ENCODE measurements at places on chromosomes 6 and 20.

DNA sequence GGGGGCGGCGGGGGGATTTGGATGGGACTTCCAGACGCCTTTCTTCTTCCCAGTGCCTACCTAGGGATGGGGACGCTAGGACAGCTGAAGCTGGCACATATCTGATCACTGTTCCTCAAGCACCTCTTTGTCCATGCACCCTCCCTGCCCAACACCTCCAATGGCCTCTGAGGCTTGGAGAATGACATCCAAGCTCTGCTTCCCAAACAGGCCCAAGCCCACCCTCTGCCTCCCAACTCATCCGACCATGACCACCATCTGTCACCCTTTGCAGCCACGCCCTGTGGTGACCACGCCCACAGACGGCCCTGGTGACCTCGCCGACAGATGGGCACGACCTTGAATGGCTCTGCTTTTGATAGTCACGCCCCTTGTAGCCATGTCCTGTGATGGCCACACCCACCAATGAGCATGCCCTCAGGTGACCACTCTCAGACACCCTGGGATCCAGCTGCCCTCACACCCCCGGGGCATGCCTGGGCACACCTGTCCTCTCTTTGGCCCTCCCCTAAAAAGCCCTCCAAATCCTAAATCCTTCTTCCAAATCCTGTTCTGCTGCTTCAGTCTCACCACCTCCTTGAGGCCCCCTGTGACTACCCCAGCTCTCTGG, 51.0 kb downstream of the SSR1 start:
- no peak for DNase-seq

DNA sequence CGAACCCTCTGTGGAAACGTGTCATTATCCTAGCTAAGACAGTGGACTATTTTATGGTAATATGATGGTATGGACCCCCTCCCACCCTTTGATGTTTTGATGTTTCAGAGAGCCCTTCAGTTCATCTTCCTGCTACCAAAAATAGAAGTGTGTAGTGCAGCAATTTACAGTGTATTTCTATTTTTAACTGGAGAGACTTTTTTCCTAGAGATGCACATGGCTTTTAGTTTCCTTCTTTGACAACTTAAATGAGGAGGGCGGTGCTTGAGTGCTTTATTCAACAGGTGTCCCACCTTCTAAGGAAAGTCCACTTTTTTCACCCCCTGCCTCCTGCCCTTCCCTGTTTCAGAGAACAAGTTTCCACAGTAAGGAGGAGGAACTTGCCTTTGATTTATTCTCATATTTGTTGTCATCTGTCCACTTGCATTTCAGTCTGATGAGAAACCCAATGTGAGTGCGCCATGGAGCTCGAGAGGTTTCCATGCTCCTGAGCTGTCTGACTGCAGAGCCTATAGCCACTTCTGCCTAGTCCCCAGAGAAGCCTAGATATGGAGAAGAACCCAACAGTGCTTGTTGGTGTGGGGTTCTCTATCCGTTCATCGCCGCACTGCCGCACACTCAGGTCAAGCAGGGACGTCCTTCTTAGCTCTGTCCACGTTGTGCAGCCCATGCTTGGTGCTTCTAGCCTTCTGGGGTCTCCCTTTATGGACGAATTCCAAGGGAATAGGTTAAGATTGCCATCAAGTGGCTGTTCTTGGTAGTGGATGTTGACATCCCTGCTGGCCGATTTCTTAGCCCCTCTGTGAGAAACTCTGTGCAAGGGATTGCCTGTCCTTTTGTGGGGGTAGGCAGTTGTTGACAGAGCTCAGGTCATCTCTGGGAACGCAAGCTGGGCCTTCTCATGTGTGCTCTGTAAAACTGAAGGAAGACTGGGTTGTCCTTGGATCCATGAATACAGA, 144.2 kb downstream of the JARID2 start:
- no peak for DNase-seq

DNA sequence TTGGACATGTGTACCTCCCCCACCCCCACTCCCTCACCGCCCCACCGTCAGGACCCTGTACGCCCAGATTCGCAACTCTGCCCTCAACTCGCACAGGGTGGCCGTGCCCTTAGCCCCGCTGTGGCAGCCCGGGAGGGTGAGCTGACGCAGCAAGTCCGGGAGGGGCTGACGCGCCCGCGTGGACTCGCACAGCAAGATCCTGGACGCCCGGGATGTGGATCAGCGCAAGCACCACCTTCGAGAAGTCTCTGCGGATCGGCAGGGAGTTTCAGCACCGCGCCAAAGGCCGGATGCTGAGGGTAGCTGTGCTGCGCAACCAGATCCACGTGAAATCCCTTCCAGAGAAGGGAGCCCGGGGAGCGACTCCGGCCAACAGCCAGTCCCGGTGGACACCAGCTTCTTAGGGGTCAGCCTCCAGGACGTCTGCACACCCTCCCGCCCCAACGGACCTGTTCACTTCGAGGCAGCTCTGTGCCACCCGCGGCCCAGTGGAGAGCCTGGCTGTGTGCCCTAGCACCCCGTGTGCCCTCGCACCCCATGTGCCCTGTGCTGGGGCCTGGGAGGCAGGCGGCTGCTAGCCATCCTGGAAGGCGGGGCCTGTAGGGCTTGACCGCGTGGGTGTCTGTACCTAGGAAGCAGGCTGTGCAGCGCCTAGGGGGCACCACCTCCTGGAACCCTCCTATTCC, 6.7 kb upstream of the GJA10 start:
- no peak for DNase-seq

GRCh38 chr6:46736906-46737305, 1.7 kb upstream of the PLA2G7 start:
- DNase-seq, result no peak

- DNase-seq, result no peak
Measured at GRCh38 chr6:121816906-121817540, 381.6 kb downstream of the GJA1 start.

DNA sequence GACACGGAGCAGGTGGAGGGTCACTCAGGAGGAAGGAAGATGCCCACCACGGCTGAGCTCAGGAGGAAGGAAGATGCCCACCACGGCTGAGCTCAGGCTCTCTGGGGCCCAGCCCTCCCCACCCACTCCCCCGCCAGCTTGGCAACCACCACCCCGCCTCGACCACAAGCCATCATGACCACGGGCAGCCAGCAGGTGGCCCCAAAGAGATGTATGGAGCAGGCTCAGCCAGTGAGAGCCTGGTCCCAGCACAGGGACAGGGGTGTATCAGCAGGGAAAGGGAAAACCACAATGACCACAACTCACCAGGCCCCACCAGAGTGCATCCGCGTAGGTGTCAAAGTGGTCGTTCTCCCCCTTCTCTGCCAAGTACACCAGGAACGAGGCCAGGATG, 30.4 kb downstream of the KCNQ2 start:
- peak; percentile 17 for DNase-seq

GRCh38 chr6:13511913-13512717, 24.7 kb upstream of the GFOD1 start:
- no peak for DNase-seq

DNA sequence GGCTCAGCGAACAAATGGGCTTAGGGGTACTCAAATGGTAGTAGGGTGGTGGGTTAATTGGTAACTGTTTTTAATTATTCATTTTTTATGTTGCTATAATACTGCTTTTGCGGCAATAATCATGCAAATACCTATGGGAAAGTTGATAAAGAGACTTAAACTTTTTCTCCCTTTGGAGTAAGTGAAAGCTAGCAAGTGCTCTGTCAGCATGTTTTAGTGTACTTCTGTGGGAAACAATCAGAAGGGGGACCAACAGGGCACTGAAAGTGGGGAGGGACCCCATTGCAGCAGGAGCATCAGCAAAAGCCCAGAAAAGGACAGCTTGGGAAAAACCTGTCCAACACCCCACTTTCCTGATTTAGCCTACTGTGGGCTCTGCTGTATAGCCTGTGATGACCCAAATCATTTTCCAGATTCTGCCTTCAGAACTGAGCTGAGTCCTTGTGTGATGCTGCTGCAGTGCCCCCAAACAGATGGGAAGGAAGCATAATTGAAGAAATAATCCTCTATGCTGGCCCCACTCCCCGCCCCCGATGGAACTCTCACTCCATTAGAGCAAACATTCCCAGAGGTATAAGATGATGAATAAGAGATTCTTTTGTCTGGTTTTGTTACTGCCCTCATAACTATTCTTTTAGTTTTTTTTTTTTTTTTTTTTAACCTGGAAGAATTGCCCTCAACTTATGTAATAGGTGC, 322.8 kb downstream of the CD83 start:
- DNase-seq, result no peak

GRCh38 chr6:18748314-18748713, 361.2 kb downstream of the RNF144B start:
- no peak for DNase-seq

DNA sequence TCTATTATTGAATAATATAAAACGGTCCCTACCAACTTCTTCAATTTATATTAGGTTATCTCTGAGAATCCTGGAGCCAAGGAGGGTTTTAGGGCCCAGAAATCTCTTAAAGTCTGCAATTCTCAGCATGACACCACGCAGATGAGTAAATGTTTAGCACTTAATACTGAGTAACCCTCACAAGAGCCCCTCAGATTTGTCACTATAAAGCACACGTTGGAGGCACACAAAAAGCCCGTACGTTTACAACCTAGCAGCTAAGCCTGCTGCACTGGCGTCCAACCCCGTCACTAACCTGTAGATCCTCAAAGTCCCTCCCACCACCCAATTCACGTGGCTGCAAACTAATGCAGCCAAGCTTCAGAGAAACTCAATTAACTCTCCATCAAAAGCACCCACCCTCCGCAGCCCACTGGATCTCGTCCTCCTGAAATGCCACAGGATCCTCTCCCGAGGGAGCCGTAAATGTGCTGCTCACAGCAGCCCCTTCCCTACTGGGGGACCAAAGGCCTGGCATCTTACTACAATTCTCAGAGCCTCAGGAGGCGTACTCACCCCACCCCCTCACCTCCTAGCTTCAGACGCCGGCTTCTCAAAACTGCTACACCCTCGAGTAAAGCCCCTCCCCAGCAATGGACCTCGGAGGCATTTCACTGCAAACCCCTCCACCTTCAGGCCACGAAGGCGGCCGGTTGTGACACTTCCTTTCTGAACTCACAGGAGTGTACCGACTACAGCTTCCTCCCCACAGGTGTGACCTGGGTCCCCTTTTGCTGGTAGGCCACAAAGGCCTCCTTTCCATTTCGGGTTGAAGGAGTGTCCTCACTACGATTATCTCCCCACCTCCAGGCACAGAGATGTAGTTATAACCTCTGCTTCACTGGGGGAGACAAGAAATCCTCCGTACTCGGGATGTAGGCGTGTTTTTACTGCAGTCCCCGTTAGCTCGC, 909 bp downstream of the CPNE1 start:
- DNase-seq, result peak; percentile 50

DNA sequence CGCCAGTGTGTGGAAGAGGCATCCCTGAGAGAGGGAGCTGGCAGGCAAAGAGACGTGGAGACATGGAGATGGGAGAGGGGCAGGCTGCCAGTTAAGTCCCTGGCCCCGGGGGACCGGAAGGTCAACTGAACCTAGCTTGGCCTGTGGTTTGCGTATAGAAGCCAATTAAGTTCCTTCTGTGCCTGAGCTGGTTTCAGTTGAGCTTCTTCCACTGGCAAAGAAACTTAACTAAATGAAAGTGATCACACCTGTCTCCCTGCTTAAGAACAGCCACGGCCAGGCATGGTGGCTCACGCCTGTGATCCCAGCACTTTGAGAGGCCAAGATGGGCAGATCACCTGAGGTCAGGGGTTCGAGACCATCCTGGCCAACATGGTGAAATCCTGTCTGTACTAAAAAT, 26.7 kb upstream of the NNAT start:
- no peak for DNase-seq

- no peak for DNase-seq
Measured at GRCh38 chr6:126145351-126145750, 159.0 kb downstream of the TRMT11 start.

DNA sequence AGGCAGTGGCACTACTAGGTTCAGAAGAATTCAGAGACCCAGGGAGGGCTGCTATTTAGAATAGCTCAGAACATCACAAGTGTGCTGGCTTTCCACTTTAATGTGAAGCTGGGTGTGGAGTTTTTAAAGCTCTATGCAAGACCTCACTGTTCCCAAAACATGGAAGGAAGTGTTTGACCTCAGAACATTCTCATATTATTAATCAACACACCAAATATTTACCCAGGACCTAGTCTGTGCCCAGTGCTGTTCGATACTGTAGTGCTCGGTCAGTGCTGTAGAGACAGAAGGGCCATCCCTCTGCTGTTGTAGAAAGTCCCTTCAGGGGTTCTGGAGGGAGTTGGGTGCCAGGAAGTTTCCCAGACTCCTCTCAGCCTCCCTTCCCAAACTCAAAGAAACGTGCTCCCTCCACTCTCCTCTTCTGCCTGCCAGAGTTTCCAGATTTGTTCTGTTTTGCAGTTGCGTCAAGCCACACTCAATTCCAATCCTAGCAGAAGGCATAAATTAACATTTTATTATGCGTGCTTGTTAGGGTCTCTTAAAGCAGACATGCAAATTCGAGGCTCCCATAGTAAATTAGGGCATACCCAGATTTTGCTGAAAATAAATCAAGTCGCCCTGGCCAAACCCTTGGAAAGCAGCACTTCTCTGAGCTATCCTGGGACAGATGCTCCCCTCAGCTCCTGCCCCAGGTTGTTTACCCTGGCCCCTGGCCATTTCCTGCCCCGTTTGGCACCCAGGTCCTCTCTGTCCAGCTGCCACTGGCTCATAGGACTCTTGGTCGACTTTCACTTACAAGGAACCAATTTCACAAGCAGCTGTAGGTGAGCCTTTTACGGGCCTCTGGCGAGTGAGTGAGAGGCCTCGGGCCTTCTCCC, 248.6 kb downstream of the HIVEP2 start:
- DNase-seq, result no peak

DNA sequence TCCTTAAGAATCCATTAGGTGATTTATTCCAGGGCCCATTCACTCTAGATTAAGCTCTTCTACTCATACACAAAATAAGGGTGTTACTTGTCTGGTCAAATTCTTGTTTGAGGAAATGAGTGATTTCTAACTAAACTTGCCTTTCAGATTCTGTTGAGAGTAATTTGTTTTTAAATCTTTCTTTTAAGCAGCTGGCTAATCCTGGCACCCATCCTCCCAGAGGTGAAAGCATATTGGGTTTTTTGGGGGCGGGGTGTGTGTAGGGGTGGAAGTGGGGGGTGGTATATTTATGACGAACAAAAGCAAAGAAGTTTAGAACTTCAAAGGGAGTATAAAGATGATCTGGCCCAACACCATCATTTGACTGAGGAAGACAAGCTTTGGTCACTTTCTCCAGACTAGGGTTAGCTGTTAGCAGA, 94.7 kb downstream of the RTN4IP1 start:
- DNase-seq, result peak; percentile 7

DNA sequence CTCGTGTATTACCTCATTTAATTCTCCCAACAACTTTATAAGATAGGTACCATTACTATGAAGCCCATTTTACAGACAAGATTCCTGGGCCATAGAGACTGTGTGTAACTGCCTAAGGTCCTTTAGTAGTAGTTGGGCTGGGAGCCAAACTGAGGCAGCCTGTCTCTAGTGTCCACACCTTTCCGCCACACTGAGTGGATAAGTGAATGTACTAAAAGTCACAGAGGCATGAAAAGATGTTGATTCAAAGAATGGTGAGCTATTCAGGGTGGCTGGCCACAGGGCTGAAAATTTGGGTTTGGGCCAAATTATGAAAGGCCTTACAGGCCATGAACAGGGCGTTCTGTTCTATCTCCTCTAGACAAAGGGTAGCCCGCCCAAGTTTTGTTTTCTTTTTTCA, 11.0 kb downstream of the CD24 start:
- DNase-seq, result no peak
